NCI-H446 treated with DMSO at 0.1 percent for 48 hours (cell line): ENCODE measurements at places on chromosomes 13 and 19.

DNA sequence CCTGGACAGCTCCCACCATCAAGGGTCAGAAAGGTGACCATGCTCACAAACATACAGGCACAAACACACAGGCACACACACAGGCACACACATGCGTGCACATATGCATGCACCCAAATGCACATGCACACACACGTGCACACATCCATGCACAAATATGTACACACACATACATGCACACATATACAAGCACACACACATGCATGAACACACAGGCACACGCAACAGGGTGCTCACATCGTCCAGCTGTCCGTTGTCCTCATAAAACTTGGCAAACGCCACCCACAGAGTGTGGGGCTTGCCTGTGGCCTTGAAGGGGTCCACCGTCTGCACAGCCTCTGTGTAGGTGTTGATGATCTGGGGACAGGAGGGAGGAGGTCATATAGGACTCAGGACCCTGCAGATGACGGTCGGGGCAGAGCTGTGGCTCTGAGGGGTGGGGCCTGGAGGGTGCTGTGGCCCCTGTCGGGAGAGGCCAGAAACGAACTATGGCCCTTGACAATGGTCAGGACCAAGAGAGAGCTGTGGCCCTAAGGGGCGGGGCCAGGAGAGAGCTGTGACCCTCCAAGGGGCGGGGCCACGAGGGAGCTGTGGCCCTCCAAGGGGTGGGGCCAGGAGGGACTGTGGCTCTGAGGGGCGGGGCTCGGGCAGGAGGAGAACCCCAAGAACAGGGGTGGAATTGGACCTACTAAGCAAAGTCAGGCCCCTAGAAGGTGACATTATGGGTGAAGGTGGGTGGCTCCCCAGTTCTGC lies 6.2 kb downstream of the XAB2 start:
- DNase-seq = no peak

DNA sequence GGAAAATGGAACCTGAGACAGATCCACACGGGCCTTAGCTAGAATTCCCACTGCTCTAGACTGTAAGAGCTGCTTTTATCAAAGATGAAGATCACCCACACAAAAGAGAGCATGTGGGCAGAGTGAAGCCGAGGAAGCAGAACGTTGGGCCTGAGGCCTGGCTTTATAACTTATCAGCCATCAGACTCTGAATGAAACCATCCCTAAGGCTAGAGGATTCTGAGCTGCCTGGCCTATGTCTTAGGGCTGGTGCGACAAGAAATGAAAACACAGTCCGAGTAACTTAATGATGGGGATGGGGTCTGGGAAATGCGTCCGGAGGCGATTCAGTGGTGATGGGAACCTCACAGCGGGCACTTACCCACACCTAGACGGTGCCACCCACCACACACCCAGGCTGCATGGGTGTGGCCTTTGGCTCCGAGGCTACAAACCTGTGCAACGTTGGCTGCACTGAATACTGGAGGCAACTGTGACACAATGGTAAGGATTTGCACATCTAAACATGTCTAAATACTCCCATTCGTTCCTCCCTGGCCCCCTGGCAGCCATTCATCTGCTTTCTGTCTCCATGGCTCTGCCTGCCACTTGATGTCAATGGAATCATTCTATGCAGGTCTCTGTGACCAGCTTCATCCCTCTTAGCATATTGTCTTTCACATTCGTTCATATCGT lies 62.0 kb downstream of the SLC15A1 start:
- no peak for DNase-seq

GRCh38 chr13:41813426-41813825 lies 147.5 kb downstream of the VWA8 start:
- no peak for DNase-seq

DNA sequence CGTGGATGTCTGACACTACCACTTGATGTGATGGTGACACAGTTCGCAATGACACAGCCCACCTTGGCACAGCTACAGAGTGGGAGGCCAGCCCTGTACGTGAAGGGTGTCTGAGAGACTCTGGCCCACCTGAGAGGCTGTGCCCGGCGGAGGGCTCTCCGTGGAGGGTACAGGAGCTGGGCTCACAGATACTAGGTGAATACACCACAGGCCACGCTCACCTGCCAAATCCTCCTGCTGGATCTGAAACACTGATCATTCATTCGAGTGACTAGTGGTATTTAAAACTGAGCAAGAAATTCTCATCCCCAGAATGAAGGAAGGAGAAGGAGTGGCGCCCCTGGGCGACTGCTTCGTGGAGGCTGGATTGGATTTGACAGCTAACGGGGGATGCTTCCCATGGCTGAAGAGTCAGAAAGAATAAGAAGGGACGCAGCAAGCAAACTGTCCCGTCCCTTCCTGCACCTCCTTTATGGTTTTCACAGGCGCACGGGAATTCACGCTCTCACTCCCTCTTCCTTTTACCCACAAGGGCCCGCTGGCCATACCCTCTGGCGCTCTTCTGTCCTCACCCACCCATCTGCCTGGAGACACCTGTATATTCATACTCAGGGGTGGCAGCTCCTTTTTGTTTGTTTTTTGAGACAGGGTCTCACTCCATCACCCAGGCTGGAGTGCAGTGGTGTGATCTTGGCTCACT lies 25.0 kb downstream of the CEBPG start:
- DNase-seq = no peak

- DNase-seq = no peak
Observed at GRCh38 chr13:37546087-37546486, 52.5 kb downstream of the POSTN start.

GRCh38 chr13:71597150-71597549 lies 269.9 kb downstream of the DACH1 start:
- DNase-seq = no peak

- DNase-seq = no peak
Observed at GRCh38 chr13:111317571-111318345, 2.7 kb upstream of the TEX29 start.

- no peak for DNase-seq
Observed at GRCh38 chr19:44684892-44685863, 13.8 kb upstream of the CEACAM16 start.

DNA sequence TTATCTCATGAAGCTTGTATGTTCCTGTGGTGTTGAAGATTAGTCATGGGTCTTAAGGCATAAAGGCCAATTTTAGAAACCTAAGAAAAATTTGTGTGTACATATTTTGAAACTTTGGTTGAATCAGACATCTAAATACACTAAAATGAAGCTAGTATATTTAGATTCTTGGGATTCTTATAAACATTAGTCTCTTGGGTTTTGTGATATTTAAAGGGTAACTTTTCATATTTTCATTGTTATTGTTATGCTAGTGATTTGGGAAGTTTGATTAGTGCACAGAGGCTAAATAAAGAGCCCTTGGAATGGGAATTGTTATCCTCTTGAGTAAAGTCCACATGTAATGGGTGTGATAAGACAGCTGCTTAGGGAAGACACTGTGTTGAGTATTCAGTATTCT lies 24.5 kb downstream of the UBA2 start:
- DNase-seq = no peak

DNA sequence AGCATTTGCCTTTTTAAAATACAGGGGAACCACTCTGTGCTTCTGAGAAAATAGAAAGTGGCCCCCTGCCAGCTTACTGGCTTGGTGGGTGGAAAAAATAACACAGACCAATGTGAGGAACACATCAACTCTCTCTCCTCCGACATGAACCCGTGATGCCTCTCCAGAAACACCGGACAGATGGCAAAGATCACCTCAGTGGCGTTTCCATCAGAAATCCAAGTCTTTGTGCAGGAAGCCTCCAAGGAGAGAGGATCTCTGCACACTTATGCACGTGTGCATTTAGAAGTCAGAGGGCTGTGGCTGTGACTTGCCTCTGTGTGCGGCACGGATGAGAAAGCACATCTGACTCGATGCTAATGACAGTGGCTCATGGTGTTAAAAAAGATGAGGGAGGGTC lies 112.3 kb upstream of the KLF12 start:
- DNase-seq = no peak

GRCh38 chr13:101751488-101751887 lies 299.0 kb downstream of the ITGBL1 start:
- DNase-seq = peak; percentile 88

DNA sequence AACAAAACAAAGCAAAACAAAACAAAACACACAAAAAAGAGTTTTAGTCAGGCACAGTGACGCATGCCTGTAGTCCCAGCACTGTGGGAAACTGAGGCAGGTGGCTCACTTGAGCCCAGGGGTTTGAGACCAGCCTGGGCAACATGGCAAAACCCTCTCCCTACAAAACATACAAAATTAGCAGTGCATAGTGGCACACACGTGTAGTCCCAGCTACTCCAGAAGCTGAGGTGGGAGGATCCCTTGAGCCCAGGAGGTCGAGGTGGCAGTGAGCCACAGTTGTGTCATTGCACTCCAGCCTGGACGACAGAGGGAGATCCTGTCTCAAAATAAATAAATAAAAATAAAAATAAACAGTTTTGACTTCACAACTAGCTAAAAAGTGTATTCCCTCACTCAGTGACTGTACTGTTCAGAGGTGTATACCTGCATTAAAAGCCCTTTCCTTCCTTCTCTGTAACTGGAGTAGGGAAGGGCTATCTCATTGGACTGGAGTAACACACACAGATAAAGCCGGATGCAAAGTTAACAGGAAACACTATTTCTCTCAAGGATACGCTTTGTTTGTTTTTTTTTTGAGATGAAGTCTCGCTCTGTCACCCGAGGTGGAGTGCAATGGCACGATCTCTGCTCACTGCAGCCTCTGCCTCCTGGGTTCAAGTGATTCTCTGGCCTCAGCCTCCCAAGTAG lies 3.7 kb upstream of the BAX start:
- DNase-seq = no peak

DNA sequence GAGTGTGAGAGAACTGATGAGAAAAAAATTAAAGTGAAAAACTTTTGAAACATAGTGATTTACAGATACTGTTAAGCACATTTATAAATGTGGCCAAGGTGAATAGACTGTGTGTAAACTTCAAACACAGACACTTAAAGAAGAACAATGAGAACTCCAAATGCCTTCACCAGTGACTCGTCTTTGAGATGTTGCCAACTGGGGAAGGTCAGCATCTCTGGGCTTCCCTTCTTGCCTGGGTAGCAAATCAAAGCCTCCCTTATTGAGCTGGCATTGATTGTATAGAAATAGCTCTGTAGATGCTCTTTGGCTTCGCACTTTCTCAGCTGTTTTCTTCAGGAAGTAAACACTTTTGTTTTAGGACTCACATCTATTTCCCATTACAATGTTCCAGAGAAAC lies 177.3 kb upstream of the SGCG start:
- no peak for DNase-seq

- DNase-seq = no peak
Observed at GRCh38 chr13:85657942-85658341, 141.3 kb downstream of the SLITRK6 start.

DNA sequence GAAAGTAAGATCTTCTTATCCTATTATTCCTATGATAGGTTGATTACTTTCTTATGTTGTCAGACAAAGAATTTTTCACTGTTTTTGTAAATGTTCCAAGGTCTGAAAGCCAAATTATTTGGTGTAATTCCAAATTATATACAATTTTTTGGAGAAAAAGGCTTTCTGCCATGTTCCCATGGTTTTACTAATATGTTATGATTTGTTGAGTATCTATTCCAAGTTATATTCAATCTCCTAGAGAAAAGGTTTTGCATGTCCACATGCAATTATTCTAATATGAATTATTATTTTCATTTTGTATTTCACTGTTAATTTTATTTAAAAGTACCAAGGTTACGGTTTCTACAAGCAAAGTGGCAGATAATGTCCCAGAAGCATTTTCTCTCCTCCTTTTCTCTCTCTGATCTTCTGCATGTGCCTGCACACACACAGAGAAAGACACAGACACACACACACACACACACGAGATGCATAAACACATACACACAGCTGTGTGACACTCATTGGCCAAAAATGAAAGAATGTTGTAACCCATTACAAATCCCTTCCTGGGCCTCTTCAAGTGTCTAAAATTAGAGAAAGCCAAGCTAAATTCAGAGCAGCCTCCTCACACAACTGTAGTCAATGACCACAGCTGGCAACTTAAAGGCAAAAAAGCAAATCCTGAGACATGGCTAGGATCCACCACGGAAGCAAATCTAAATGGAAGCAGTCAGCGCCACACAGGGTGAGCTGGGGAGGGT lies 621.0 kb downstream of the EFNB2 start:
- DNase-seq = no peak

DNA sequence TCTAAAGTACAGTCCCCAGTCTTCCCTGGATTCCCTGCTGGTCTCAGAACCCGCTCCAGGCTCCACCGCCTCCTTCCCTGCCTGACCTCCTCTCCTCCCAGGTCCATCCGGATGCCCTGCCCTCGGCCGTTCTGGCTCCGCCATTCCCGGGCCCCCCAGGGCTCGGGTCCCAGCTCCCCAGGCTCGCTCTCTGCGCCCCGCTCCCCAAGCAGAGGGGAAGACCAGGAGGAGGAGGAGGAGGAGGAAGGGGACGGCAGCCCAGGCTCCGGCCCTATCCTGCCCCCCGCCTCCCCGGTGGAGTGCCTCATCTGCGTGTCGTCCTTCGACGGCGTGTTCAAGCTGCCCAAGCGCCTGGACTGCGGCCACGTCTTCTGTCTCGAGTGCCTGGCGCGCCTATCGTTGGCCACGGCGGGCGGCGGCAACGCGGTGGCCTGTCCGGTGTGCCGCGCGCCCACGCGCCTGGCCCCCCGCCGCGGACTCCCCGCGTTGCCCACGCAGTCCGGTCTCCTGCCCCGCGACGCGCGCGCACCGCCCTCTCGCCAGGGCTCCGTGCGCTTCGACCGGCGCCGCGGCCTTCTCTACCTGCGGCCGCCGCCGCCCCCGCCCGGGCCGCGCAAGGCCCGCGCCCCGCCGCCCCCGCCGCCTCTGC lies 647 bp downstream of the RNF225 start:
- no peak for DNase-seq

- no peak for DNase-seq
Observed at GRCh38 chr13:77425705-77426104, 98.8 kb upstream of the MYCBP2 start.

DNA sequence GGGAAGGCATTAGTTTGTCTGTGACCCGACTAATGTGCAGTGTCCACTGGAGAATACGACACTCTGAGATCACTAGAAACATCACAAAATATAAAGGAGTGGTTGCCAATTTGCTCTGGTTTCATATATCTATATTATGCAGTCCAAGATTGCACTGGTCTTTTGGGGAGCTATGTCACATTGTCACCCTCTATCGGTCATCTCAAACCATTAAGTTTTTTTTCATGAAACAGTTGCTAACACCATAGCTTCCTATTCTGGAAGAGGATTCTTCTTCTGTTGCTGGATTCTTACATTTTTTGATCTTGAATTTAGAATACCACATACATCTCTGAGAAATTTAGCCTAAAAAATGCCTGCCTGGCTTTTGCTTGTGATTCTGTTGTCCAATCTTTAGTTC lies 168.6 kb downstream of the LACC1 start:
- no peak for DNase-seq

GRCh38 chr13:40096357-40096901 lies 441.0 kb downstream of the COG6 start:
- DNase-seq = no peak

GRCh38 chr13:68046903-68047302 lies 816.8 kb upstream of the PCDH9 start:
- no peak for DNase-seq

- no peak for DNase-seq
Observed at GRCh38 chr13:95386370-95386769, 85.1 kb upstream of the ABCC4 start.
